Skeletal muscle cell (primary cell): ENCODE measurements at places on chromosomes 3 and 15.

GRCh38 chr15:35871282-35871681 lies 325.3 kb upstream of the DPH6 start:
- DNase-seq = no peak

GRCh38 chr15:46151786-46152185 lies 517.0 kb downstream of the SQOR start:
- DNase-seq = no peak

DNA sequence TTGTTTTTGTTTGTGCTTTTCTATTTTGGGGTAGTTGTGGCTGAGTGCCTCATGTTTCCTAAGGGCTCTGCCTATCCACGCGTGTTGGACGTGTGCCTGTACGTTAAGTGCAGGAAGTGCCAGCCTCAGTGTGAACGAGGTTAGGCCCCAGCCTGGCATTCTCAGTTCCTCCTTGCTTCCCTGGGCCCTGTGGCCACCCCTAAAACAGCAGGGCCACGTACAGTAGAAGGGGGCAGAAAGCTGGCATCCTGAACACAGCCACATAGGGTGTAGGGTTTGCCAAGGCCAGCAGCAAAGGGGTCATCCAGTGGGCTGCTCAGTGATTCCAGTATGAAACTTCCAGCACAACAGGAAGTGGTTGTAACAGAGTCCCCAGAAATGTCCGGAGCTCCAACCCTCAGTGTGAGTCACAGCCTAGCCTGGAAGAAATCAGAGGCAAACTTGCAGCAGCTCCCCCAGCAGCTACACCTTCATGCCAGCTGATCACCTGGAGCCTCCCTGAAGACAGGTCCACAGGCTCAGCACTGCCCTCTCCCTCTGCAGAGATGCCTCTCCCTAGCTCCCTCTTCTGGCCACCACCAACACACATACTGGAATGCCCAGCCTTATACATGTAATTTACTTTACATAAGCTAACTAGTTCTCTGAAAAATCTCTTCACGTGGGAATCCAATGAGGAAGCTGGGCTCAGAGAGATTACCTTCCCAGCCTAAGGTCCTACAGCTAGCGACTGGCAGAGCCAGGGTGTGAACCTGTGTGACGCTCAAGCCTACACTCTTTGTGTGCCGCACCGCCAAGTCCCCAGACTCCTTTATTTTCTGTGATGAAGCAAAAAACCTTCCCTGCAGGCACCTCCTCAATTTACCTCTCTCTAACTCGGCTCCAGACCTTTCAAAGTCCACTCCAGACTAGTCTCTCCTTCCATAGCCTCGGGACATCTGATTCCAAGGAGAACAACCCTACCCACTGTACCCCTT lies 26.6 kb downstream of the ILDR1 start:
- peak; percentile 25 for DNase-seq

DNA sequence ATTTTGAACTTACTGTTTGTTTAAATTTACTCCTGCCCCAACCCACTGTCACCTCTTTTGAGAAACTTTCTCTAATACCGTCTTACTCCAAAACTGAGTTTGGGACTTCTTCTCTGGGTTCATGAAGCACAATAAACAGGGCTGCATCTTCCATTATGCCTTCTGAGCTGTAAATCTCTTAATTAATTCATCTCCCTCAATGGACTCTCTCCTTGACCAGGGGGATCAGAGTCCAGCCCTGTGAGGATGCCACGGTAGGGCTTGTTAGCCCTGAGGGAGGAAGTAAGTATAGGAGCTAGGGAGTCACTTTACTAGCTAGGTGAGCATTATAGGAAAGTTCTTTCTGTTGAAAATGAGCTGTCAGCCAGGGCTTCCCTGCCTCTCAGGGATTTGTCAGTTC lies 299.3 kb upstream of the SATB1 start:
- no peak for DNase-seq

DNA sequence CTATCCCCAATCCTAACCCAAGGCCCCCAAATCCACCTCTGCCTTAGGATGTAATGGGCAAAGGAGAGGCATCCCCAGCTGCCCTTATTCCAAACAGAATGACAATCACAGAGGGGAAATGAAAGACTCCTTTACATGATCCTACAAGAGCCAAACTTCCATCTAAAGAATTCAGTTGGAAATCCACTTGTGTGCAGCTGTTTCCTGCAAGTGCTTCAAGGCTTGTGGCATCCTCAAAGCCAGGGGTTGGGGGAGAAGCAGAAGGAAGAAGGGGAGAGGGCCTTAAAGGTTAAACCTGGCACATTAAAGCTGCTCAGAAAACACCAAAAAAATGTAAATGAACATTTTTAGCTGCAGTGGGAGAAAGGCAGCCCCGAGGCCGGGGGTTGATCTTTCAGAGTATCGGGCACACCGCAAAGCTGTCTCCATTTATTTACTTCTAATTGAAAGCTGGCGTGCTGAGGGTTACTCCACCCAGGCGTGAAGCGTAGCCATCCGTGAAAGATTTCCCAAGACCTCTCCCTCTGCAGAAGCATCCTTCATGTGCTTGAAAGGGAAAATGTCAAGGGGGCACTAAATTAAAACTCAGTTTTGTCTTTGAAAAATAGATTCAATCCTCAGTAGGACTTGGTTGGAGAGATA lies 217.8 kb downstream of the SHQ1 start:
- DNase-seq = no peak

- no peak for DNase-seq
Measured at GRCh38 chr15:32709295-32710033, 8.3 kb upstream of the GREM1 start.

DNA sequence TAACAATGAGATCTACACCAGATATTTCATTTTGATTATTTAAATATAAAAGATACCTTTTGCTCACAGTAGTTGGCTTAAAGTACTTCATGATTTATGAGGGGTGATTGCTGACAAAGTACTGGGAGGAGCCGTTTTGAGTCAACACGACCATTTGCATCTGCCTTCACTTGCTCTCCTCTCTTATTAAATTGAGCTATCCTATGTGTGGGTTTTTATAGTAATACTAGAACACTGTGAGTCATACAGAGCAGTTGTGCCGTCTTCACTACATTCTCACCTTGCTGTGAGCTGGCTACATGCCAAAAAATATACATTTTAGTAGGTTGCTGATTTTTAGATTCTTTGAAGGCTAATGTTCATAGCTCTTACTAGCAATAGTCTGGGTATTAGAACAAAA lies 161.2 kb downstream of the ALCAM start:
- peak; percentile 48 for DNase-seq
